ENCODE measurements at places on chromosomes 2 and 18.

DNA sequence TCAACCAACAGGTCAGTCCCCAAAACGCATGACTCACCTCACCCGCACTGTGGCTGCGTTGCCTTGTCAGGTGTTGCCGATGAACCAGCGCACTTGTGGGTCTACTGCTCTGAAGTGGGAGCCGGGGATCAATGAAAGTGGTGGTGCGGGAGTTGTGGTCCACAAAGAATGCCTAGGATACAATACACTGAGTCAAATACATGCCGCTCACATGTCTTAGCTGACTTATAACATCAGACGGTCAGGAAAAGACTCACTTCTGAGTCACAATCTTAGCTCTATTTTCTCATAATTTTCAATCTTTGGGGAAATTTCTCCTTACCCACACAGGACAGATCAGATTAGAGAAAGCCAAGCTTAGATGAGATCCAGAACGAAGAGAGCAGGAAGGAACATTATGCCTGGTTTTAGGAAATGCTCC, 107.1 kb upstream of the STK17B start:
- DNase-seq = no peak

- DNase-seq = peak; percentile 35
Observed at GRCh38 chr2:27773959-27774358, 2.4 kb downstream of the MRPL33 start.

GRCh38 chr2:75558786-75559679, 1.7 kb downstream of the EVA1A start:
- no peak for DNase-seq

- DNase-seq = peak; percentile 10
Observed at GRCh38 chr18:21167641-21168377, 56.2 kb upstream of the ROCK1 start.

- peak; percentile 82 for DNase-seq
Observed at GRCh38 chr18:35322486-35323458, 21.4 kb downstream of the ZNF24 start.

- no peak for DNase-seq
Observed at GRCh38 chr2:241279413-241279812, 36.1 kb downstream of the HDLBP start.

DNA sequence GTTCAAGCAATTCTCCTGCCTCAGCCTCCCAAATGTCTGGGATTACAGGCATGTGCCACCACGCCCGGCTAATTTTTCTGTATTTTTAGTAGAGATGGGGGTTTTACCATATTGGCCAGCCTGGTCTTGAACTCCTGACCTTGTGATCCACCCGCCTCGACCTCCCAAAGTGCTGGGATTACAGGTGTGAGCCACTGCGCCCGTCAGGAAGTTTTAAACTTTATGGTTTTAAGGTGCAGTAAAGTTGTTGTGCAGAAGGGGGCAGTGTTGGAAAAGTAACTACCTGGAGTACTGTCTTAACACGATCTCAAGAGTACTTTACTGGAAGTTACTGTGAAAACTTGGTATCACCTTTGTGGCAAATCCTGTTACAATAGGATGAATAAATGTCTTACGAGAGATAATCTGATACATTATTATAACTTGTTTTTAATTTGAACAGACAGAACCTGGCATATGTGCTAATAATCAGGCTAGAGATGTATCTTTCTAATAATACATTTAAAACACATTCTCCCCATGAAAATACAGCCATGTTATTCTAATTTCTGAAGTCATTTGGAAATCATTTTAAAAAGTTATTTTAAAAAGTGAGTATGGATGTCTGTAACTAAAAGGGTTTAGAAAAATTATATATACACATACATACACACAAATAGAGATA, 10.8 kb downstream of the SPDYA start:
- DNase-seq = peak; percentile 60

DNA sequence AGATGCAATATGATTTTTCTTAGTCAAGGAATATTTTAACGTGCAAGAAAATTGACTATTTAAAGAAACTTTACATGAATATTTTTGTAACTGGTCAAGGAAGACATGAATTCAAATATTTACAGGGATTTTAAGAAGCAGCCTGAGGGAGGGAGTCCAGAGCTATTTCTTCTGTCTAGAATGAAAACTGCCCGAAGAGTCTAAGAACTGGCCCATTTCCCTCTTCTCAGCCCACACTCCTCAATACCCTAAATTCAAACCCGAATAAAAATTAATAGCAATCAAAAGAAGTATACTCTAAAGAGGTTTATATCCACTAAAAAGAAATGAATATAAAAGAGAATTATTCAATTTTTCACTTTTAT, 6.5 kb upstream of the NDUFV2 start:
- DNase-seq = no peak

GRCh38 chr2:124018890-124019289, 6.2 kb upstream of the CNTNAP5 start:
- DNase-seq = no peak
